Left colon (tissue), 2 donors: ENCODE measurements at places on chromosomes 13 and 19. TPM values are rescaled to one million over a fixed set of nuclear protein-coding genes. Genes with fewer than 3 reads are reported as not detected.

The PRODH2 gene
- total RNA-seq: not detected

The IGFL1 gene
- total RNA-seq: not detected

The KLK4 gene
- total RNA-seq: 3.5 TPM

The NCAN gene
- total RNA-seq: not detected

The MYO16 gene
- total RNA-seq: not detected

The PLPPR2 gene
- total RNA-seq: 7.3 TPM

The ZNF575 gene
- total RNA-seq: 7.7 TPM

The LILRA6 gene
- total RNA-seq: 1.1 TPM

The CCDC8 gene
- total RNA-seq: 2.5 TPM
